ENCODE measurements at places on chromosomes 1 and 21. TPM values are rescaled to one million over a fixed set of nuclear protein-coding genes. Genes with fewer than 3 reads are reported as not detected.

CDK11B gene
- total RNA-seq: 19.1 TPM

ZMYND12 gene
- total RNA-seq: 1.9 TPM

OLFML2B gene
- total RNA-seq: 46.6 TPM

KIAA0040 gene
- total RNA-seq: 20.2 TPM

CFHR5 gene
- not detected for total RNA-seq

NEK2 gene
- not detected for total RNA-seq

TRIM45 gene
- total RNA-seq: 7.1 TPM

KCNH1 gene
- total RNA-seq: not detected

KLHDC9 gene
- 7.9 TPM for total RNA-seq

MNDA gene
- total RNA-seq: 12.7 TPM

ILDR2 gene
- not detected for total RNA-seq

LEPR gene
- total RNA-seq: 17.6 TPM

RRP1B gene
- 31.5 TPM for total RNA-seq

ANKRD35 gene
- 15.7 TPM for total RNA-seq

ITLN2 gene
- 3.0 TPM for total RNA-seq

FCER1G gene
- 82.9 TPM for total RNA-seq

SIPA1L2 gene
- total RNA-seq: 20.4 TPM

LCE1B gene
- total RNA-seq: not detected

SYPL2 gene
- 6.1 TPM for total RNA-seq

CD34 gene
- total RNA-seq: 67.8 TPM

OPN3 gene
- total RNA-seq: 13.4 TPM

SRRM1 gene
- 57.0 TPM for total RNA-seq

CRNN gene
- total RNA-seq: not detected

ADGRB2 gene
- total RNA-seq: 1.5 TPM

CHD5 gene
- total RNA-seq: 3.2 TPM

MKNK1 gene
- 95.9 TPM for total RNA-seq

USH2A gene
- total RNA-seq: not detected

KLF17 gene
- total RNA-seq: 0.92 TPM

FAM229A gene
- 12.0 TPM for total RNA-seq

LCK gene
- 10.5 TPM for total RNA-seq

PKNOX1 gene
- 27.7 TPM for total RNA-seq

PCSK9 gene
- 0.21 TPM for total RNA-seq

All from thoracic aorta (tissue), 2 donors.